EL (cell line): ENCODE measurements at places on chromosomes 11 and 22.

DNA sequence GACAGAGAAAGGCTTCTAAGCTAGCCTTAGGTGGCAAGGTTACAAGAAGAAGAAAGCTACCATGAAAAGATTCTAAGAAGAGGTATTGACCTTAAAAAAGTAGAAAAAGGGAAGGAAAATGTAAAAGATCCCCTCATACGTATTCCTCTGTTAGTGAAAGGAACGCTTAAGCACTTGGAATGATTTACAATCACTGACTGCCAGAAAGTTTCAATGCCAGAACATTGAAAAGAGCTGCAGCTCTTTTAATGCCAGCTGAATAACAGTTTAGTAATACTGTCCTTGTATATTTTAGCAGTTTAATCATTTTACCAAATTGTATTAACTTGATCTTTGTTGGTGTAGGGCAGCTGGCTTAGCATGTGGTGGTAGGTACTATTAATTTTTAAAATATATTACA, 650.7 kb downstream of the FAM181B start:
- DNase-seq: no peak

DNA sequence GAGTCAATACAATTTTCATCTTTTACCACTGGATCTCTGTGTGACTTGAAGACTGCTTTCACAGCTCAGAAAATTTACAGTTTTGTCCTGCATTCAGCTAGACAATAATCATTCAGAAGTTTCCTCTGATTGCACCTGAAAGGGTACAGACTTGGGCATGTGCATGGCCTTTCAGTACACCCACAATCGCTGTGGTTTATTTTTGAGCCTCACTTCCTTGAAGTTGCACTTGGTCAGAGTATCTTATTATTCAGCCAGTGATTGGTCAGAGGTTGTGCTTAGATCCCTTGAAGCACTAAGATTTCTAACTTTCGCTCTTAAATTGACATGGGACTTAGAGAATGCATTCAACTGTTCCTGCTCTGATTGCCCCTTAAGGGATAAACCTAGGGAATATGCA, 508.2 kb downstream of the FAM181B start:
- DNase-seq: no peak

GRCh38 chr22:24095826-24096757, 85.0 kb downstream of the CABIN1 start:
- DNase-seq: no peak

DNA sequence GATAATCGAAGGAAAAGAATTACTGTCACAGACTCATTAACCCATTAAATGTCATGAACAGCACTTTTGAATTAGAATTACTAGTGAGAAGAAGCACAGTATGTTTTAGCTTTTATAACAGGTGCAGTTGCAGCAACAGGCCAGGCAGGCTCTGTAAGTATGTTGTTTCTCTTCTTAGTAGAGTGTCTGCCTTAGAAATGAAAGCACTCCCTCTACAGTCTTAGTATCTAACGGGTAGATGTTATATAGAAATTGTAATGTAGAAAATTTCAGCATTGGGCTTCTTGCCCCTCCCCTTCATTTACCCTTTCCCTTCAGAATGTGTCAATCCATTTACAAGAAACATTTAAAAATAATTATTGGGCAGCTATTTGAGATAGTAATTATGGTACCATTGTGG, 87.4 kb downstream of the HIPK3 start:
- no peak for DNase-seq

DNA sequence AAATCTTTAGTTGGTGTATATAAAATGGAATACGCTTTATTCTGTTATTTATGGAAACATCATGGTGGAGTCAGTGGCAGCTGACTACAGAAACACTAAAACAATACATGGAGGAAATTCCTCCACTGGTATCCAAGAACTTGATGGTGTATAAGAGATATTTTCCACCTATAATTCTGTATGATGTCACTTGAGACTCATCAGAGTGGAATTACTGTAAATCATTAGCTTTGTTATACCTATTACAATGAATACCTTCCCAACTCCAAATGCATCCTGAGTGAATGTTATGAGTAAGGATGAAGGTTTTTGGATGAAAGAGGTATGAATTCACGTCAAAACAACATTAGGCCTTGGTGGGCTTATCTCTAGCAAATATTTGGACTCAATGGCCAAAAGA, 258.5 kb upstream of the SORL1-AS1 start:
- DNase-seq: no peak

- DNase-seq: no peak
Measured at GRCh38 chr11:10900681-10901415, 43.0 kb upstream of the ZBED5 start.

DNA sequence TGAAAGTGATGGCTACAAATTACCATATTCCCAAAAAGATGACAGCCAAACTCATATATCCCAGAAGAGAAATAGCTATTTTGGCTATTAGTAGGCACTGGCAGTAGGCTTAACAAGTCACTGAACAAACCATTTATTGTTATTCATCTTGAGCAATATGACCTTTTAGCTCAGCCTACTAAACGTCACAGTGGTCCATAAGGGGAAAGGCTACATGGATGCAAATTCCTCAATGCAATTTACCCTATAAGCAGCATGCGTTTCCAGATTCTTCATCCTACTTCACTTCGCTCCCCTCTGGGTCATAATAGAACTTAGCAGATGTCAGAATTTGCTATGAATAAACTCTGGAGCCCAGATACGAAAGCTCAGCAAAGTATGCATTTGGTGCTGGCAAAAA, 114.0 kb downstream of the SIK3 start:
- peak; percentile 74 for DNase-seq

DNA sequence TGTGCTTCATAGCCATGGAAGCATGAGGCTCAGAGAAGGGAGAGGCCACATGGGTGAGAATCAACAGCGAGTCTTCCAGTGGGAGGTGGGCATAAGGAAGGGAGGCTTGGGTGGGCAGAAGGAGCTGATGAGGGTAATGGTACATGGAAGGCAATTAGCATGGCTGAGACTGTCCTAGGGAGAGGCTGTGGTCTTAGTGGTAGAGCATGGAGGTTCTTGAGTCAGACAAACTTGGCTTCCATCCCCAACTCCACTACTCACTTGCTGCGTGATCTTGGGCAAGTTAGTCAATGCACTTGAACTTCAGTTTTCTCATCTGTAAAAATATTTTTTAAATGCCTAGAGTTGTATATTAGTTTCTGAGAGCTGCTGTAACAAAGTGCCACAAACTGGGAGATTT, 227.2 kb upstream of the E2F8 start:
- no peak for DNase-seq

GRCh38 chr11:106012744-106013143, 9.3 kb downstream of the MSANTD4 start:
- DNase-seq: peak; percentile 80

GRCh38 chr22:20268279-20269012, at the start of gene RTN4R:
TSS of gene RTN4R (minus strand) at chr22:20268318. CDS start at chr22:20268092, 226 bp downstream.
- peak; percentile 56 for DNase-seq

DNA sequence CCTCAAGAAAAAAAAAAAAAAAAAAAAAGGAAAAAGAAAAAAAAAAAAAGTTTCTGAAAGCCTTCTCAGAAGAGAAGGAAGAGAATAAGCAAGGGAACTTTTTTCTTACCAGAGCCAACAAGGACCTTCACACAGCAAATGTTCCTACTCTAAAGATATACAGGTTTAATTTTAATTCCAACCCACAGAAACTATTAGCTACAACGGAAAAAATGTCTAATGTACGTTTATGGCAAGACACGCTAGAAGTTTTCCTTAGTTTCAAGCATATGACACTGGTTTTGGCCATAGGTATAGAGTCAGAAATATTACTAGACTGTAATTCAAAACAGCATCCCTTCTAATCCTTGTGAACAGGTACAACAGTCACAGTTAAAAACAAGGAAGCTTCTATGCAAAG, 120.1 kb downstream of the MRTFA start:
- no peak for DNase-seq

DNA sequence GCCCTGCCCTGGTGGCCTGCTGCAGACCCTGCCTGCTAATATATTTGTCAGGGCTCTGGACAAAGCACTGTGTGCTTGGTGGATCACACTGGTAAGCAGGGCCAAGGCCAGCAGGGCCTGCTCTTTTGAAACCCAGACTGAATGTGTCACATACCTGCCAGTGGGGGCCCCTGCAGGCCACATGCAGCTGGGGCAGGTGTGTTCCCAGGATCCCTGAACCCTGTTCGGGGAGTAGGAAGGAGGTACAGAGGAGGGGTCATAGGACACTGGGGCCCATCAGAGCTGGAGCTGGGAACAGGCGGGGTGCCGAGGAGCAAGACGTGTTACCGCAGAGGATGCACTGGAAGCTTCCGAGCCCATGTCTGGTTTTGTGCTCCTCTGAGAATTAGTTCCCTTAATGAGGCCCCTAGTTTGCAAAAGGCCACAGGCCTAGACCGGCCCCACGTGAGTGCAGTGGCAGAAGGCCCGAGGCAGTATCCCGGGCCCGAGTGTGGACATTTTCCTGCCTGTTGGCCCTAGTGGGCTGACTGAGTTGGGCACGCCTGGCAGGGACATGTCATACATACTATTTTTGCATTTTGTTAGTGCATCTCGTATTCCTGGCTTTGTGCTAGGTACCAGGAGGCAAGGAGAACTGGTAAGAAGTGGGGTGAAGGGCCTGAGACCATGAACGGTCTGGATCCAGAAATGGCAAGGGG, 11.2 kb upstream of the ACR start:
- DNase-seq: no peak

DNA sequence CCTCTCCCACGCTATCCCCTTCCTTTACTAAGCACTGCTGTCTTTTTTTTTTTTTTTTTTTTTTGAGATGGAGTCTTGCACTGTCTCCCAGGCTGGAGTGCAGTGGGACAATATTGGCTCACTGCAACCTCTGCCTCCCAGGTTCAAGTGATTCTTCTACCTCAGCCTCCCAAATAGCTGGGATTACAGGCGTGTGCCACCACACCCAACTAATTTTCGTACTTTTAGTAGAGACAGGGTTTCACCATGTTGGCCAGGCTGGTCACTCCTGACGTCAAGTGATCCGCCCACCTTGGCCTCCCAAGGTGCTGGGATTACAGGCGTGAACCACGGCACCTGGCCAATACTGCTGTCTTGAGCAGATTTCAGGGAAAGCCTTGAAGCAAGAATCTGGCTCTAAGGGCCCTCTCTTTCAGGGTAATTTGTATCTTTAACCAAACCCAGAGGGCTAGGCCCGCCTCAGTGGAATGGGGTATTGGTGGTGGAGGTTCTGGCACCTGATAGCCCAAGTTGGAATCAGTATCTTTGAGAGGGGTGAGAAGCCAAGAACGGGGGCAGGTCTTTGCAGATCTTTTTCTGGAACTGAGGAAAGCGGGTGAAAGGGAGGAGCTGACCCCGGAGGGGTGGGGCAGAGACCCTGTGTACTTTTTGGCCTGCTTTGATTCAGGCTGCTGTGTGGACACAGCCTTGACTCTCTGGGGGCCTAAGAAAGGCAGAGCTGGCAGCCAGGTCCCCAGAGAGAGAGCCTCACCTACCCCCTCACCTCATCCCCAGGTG, 37.0 kb downstream of the TRIOBP start:
- DNase-seq: no peak

GRCh38 chr11:12303421-12304149, 73.8 kb upstream of the PARVA start:
- no peak for DNase-seq

DNA sequence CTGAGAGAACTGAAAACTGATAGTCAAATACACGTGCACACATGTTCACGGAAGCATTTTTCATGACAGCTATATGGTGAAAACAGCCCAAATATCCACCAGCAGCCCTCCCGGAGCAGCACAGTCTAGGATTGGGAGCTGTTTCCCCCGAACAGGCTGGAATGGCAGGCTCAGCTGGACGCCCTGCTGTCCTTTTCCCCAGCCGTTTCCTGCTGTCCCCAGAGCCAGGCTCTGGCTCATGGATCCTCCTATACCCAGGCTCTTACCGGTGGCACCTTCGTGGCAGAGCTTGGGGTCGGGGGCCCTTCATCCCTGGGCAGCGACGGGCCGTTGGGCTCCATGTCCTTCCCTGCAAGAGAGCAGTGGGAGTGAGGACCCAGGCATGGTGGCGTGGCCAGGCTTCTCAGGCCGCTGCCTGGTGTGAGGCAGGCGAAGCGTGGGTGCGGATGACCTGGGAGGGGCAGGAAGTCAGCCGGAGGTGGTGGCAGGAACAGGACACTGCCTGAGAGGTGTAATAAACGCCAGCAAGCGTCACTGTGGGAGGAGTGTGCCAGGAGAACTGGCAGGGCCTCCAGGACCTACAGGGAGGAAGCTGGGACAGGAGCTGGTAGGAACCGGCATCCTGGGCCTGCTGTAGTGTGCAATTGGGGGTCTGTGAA, 38.8 kb downstream of the OSBPL5 start:
- DNase-seq: no peak

GRCh38 chr11:34423300-34423699, 15.4 kb upstream of the CAT start:
- no peak for DNase-seq

DNA sequence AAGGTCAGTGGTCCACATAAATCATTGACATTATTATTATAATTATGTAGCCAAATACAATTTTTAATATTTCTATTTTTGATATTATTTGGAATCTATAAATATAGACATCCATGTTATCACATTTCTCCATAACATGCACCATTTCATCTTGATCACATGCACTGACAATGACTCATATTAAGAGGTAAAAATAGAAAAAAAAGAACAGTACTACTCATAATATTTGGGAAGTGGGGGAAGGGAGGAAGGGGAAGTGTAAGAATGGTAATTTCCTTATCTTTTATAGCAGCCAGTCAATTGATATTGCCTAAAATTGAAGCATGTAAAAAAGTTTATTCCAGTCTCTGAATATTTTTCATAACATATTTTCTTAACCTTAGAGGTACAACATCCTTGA, 72.3 kb downstream of the ADM start:
- no peak for DNase-seq

- no peak for DNase-seq
Measured at GRCh38 chr11:117977029-117977428, 9.2 kb upstream of the IL10RA start.

- no peak for DNase-seq
Measured at GRCh38 chr22:30873086-30873650, 95.4 kb downstream of the MORC2 start.
